ENCODE measurements at places on chromosomes 11 and 22. TPM values are rescaled to one million over a fixed set of nuclear protein-coding genes. Genes with fewer than 3 reads are reported as not detected.

Gene TMEM41B
- polyA plus RNA-seq = 41.5 TPM

Gene KRTAP5-9
- polyA plus RNA-seq = not detected

Gene PPFIBP2
- polyA plus RNA-seq = 56.7 TPM

Gene MS4A6E
- polyA plus RNA-seq = not detected

Gene OR8D4
- not detected for polyA plus RNA-seq

Gene GRAP2
- polyA plus RNA-seq = 0.50 TPM

Gene DAGLA
- 3.0 TPM for polyA plus RNA-seq

Gene DEFB131B
- 1.2 TPM for polyA plus RNA-seq

Gene CASP4
- 20.6 TPM for polyA plus RNA-seq

Gene DBX1
- not detected for polyA plus RNA-seq

Gene GLB1L3
- polyA plus RNA-seq = 1.3 TPM
